T-helper 1 cell (primary cell): ENCODE measurements at places on chromosomes 12 and 14.

DNA sequence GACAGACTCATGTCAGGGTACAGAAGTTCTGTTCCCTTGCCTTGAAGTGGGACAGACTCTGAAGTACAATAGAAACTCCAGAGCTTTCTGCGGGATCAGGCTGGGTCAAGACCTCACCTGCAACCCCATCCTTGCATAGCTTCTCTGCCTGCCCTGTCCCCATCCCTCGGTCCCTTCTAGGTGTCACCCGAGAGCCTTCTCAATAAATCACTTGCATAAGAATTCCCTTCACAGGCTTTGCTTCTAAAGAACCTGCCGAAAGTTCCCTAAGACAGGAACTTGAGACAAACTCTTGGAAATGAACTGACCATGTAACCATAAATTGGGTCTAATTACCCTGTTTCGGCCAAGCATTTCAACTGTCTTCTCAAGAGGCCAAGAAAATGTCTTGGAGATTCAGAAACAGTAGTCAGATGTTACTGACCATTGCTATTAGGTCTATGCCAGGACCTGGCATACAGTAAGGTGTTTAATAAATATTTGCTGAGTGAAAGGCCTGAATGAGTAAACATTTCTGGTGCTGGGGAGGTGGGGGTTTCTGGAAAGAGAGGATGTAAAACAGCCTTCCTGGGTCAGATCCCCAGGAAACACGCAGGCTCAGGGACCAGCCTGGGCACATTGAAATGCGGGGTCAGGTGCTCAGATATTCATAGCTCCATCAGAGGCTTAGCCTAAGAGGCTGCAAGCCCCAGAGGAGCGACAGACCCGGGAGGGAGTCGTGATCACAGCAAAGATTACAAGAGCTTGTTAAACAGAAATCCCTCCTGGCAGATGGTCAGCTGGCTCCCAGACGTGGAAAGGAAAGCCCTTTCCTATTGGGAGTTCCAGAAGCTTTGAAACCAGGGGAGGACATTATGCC, 226.2 kb upstream of the LHX5 start:
- no peak for DNase-seq

DNA sequence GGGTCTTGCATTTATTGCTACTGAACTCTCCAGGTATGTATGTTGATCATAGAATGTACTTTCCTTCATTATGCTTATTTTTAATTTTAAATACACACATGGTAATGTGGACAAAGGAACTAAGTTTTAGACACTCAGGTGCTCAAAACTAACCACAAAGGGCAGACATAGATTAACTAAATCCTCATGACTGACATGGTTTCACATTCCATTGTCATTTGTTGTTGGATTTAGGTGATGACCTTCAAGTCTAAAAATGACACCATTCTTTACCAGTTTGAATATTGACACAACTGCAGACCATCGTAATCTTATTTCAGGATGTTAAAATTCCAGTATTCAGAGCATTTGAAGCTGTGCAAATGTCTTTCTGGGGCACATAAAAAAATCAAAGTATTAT, 128.4 kb downstream of the BBS10 start:
- no peak for DNase-seq

- DNase-seq, result no peak
Observed at GRCh38 chr12:31236998-31237637, 88.8 kb downstream of the SINHCAF start.

GRCh38 chr12:105761075-105761474, 377.7 kb downstream of the NUAK1 start:
- DNase-seq, result no peak

- DNase-seq, result no peak
Observed at GRCh38 chr12:64058541-64059265, 163.4 kb downstream of the KICS2 start.

DNA sequence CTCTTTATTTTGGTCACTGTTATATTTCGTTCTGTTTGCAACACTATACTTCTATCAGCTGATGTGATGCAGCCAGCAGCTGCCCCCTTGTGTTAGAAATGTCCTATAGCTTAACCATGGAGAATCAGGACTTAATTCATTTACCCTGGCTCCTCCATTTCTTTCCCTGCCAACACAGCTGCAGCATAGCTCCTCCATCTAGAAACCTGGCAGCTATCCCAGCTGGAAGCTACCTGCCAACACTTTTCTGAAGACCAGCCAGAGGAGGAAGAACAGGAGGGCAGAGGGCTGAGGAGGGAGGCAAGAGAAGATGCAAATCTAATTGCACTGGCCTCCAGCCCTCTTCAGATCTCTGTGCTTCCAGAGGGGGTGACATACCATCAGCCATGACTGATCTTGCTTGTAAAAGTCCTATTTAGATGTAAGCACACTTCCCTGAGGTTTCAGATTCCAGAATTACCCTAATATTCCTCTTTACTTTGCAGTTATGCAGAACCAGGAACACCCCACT, 156.8 kb upstream of the TMEM260 start:
- DNase-seq, result no peak

DNA sequence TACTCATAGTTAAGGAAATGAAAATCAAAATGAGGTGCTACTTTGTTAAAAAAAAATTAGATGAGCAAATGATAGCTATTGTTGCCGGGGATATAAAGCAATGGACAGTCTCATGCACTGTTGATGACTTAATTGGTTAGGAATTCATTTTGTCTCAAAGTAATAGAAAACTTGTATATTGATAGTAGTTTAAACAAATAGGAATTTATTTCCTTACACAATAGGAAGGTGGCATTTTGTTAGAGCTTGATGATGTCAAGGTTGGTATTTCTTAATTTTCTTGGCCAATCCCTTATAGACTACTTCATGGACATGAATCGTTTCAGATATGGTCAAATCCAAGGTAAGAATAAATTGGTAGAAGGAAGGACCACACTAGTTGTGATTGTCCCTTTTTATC, 7.8 kb downstream of the PRPF39 start:
- DNase-seq, result no peak

DNA sequence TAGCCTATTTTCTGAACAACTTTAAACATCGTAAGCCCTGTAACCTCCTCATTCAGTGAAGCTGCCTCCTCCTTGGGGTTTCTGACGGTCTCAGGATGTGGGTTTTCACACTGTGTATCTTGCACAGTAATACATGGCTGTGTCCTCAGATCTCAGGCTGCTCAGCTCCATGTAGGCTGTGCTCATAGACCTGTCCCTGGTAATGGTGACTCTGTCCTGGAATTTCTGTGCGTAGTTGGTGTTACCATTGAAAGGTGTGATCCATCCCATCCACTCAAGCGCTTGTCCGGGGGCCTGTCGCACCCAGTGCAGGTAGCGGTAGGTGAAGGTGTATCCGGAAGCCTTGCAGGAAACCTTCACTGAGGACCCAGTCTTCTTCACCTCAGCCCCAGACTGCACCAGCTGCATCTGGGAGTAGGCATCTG, 980.5 kb downstream of the TMEM121 start:
- DNase-seq, result peak; percentile 40

GRCh38 chr12:49230176-49230804, 34.6 kb upstream of the TUBA1C start:
- DNase-seq, result no peak

DNA sequence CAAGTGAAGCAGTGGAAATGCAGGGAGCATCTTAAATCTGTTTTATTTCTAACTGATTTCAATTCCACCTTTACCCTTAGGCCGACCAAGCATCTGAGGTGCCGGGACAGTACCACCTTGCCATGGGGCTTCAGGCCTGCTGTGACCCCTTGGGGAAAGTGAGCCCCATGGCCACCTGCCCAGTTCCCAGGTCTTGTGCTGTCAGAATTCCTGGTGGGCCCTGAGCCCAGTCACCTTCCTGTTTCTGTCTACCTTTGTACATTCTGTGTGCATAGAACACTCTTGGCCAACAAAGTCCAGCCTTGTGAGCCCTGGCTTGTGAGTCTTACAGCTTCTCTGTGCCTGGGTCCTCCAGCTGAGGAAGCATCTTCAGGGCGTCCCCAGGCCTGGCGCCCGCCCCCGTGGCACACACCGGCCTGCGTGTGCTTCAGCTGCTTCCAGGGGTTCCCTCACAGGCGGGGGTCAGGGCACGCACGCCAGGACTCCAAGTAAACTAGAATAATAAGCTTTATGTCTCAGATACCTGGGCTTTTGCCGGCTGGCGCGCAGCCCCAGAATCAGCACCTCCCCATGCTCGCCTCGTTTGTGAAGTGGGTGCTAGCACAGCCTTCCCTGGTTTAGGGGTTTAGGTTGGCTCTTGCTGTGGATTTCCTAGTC, 10.3 kb downstream of the ZFYVE21 start:
- no peak for DNase-seq

DNA sequence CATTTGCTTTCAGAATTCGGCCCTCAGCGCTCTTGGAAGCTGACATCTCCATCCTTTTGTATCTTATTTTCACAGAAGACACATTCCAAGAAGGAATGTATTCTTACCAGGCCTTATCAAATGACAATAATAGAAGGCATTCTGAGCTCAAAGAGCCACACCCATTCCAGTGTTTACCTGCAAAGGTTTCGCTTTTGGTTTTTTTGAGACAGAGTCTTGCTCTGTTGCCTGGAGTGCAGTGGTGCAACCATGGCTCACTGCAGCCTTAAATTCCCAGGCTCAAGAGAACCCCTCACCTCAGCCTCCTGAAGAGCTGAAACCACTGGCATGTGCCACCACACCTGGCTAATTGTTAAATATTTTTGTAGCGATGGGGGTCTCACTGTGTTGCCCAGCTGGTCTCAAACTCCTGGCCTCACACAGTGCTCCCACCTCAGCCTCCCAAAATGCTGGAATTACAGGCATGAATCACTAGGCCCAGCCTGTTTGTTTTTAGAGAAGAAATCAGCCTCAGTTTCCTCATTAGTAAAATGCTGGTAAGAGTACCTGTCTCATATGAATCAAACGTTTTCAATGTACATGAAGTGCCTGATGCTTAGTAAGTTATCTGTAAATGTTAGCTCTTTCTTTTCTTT, 69.2 kb downstream of the SLC6A12 start:
- DNase-seq, result no peak

DNA sequence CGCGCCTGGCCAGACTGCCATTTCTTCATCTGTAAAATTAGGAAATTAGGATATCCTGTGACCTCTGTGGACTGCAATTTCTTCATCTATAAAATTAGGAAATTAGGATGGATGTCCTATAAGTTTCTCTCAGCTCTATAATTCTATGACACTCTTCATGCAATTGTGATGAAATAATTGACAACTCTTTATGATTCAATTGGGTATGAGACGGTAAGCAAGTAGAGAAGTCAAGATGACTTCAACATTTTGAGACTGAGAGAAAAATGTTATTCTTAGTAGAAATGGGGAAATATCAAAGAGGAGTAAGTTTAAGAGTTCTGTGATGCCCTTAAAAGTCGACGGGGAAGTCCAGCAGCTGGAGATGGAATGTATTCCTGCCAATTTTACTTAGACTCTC, 12.0 kb downstream of the KIAA0586 start:
- no peak for DNase-seq

DNA sequence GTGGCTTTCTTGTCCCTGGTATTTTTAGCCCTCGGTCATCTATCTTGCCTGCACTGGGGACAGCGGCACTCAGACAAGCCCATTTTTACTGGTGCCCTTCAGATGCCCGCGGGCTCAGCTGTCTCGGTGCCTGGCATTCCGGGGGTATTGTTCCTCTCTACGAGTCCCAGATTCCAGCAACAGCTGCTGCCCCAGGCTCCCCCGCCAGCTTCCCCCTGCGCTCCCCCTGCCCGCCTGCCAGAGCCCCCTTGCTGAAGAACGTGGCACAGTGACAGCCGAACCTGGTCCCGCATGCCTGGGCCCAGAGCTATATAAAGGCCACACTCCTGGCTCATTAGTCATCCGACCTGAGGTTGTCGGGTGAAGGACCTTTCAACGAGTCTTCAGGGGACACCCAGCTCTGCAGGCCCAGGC, 10.9 kb upstream of the MYL2 start:
- DNase-seq, result no peak

DNA sequence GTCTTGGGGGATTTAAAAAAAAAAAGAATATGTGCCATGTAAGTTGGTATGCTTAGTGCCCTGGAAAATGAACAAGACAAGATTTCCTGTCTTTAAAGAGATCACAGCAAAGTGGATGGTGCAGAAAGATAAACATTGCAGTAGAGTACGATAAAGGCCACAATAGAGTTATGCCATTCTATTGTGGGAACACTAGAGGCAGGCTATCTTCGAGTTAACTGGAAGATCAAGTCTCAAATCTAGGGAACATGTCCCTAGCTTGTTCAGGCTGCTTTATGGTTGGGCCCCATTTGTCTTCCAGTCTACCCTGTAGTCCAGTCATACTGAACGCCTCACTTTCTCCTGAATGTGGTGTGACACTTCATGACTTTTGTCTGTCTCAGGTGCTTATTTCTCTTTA, 18.7 kb upstream of the CCT2 start:
- no peak for DNase-seq

DNA sequence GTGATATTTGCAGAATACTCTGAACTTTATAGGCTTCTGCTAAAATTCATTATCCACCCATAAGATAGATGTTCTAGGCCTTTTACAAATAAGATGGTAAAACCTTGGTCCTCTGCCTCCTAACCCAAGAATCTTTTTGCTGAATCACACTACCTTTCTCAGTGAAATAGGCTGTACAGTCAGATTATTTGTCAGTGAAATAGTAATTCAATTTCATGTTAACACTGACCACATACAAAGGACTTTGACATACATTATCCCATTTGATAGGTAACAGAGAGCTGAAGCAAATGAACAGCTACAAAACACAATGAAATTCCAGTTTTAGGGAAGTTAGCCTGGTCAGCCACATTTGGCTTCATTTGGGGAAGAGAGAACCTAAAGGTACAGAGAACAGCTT, 141.1 kb downstream of the PCNX1 start:
- DNase-seq, result no peak

DNA sequence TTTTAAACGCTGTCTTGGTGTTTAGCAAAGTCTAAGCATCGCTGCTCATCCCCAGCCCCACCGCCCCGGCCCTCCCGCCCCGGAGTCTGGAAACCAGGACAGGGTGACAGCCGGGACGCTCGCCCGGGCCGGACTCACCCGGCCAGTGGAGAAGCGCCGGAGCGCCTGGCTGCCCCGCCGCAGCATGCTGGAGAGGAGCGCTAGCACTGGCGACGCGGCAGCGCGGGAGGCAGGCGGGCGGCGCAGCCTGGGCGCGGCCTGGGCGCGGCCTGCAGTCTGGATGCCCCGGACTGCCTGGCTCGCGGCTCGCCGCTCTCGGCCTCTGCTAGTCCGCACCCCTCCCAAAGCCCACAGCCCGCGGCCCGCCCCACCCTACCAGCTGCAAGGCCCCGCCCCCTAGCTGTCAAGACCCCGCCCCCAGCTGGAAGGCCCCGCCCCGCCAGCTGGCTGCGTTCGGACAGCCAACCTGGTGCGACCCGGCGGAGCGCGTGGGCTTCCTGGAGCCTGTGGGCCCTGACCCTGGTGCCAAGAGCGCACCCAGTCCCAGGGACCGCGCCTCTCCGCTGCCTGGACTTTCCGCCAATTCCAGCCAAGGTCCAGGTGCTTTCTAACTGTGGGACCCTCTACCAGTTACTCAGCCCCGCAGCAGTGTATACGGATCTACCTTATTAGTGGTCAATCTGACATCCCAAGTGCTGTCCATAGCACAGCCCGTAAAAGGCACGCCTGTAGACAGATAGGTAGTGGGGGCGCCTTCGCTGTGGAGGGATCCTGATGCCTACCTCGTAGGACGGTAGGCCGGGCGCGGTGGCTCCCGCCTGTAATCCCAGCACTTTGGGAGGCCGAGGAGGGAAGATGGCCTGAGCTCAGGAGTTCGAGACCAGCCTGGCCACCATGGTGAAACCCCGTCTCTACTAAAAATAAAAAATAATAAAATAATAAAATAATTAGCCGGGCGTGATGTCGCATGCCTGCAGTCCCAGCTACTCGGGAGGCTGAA, at the start of gene ALDH1L2:
TSS of gene ALDH1L2 (minus strand) at position 208 of the 1,000 bp plus-strand sequence. CDS start at position 186, 22 bp downstream.
- DNase-seq, result peak; percentile 17

GRCh38 chr12:107468182-107468581, 217.4 kb upstream of the PWP1 start:
- DNase-seq, result no peak

- DNase-seq, result no peak
Observed at GRCh38 chr14:76576047-76576741, 185.1 kb upstream of the VASH1 start.
